Stimulated activated naive CD4-positive, alpha-beta T cell treated with Interleukin-2 at 50 U/mL for 16 hours (primary cell): ENCODE measurements at places on chromosomes 7 and 10.

GRCh38 chr10:21092683-21093524 is 195.8 kb upstream of the NEBL start:
- DNase-seq, result no peak

- DNase-seq, result no peak
These were observed 69.4 kb downstream of the KIAA1217 start for GRCh38 chr10:24278176-24278889.

- no peak for DNase-seq
These were observed 226.2 kb downstream of the COBL start for GRCh38 chr7:51090411-51090810.

- DNase-seq, result no peak
These were observed 15.3 kb downstream of the IGF2BP3 start for GRCh38 chr7:23454881-23455526.

- DNase-seq, result no peak
These were observed 39.1 kb upstream of the HERPUD2 start for GRCh38 chr7:35734001-35734483.

DNA sequence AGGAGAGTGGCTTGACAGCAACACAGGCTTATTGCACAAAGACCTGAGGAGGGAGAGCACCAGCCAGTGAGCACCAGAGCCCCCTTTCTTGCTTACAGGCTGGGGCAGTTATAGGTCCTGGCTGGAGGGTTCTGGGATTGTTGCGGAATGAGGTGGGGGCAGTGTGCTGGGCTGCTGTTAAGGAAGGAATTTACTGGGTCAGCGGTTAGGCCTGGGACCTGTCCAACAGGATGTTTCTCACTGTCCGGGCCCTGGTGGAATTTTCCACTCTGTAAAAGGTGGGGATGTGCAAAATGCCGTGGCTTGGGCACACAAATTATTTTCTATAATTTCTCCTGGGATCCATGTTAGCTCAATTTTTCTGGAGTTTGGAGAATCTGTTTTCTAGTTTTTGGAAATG is 757.3 kb downstream of the TYW1 start:
- DNase-seq, result no peak

DNA sequence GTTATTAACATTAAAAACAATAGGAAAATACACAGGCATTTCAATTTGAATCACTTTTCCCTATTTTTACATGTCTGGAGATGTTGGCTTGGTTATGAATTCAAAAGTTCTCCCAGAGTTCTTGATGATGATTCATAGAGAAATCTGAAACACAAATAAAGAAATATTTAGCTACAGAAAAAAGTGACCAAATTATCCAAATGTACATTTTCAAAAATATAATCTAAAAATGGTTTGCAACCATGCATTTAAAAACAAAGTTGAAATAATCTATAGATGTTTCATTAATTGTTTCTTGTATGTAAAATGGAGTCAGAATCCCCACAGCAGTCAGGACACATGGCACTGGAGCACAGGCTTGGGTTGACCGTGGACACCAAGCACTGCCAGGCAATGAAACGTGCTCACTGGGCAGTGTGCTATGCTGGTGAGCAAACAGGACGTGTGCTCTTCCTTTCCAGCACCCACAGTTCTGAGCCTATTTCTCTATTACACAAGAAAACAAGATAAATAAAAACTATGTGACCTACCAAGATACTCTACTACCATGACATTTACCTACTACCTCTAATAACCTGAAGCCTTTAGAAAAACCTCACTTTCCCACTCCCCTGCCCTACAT is 44.1 kb upstream of the PTPRN2 start:
- no peak for DNase-seq

GRCh38 chr7:157411580-157411979 is 74.8 kb downstream of the DNAJB6 start:
- DNase-seq, result peak; percentile 81

DNA sequence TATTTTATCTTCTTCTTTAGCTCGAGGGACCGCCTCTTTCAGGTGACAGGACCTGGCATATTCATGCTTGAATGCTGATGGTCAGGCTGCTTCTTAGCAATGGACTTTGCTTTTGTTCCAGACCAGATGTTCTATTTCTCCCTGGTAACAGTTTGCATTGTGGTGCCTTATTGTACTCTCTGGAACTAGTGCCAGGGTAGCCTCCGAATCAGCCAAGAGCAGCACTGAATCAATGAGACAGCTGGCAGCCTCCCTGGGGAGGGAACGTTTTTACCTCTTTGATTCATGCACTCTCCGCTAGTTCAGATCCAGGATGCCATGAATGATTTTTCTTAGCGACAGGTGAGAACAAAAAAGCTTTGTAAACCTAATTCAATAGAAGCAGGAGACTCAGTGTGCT is 54.1 kb upstream of the NXPH1 start:
- DNase-seq, result no peak

- DNase-seq, result no peak
These were observed 46.3 kb downstream of the PDK4 start for GRCh38 chr7:95549818-95550529.

DNA sequence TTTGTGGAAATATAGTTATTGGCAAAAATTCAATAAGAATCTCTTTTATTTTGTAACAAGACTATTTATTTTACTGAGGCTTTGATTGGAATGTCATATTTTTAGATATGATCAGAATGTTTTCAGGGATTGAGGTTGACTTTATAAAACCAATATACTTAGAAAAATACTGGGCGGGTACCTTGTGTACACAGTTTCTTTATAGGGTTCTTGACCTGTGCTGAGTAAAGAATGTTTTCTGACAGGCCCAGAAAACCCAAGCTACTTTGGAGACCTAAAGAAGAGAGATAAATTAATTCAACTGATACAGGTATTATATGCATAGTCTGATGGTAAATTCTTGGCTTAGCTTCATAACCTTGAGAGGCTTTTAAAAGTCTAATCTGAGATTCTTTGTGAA is 23.9 kb upstream of the SPAM1 start:
- DNase-seq, result no peak

GRCh38 chr10:36789974-36790373 is 335.4 kb upstream of the ANKRD30A start:
- no peak for DNase-seq

DNA sequence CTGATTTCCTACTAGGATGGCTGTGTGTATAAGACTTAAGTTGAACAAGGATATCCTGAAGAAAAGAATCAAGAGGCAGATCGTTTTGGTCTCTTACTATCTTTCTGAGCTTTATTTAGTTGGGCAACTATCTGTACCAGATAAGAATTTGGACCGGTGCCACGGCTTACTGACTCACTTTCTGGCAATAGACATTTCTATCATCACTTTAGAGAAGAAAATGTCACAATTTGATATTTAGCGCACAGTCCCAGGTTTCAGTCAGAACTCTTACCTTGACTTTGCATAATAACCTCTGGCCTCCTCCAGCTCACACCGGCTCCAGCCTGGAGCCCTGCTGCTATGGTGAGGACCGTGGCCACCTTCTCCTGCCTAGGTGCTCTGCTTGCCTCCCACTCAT is 218.2 kb upstream of the MDFIC start:
- no peak for DNase-seq

GRCh38 chr7:111083413-111083812 is 7.5 kb upstream of the LRRN3 start:
- peak; percentile 29 for DNase-seq

GRCh38 chr10:115050375-115051010 is 42.7 kb upstream of the ATRNL1 start:
- DNase-seq, result no peak

DNA sequence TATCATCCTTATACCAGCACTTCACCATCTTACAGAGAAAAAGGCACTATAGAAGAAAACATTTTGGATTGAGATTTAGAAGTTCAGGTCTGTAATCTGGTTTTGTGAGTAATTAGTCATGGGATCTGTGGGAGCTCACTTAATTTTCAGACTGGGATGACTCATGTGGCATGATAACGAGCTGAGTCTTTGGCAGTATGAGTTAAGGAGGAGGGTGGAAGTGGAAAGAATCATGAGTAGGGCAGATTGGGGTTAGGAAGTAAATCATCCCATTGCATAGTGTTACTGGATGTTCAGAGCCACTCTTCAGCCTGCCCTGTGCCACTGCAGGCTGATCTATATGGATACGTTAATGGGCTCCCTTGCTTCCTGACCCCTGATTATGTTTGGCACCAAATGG is 64.9 kb downstream of the ZNF92 start:
- DNase-seq, result no peak

DNA sequence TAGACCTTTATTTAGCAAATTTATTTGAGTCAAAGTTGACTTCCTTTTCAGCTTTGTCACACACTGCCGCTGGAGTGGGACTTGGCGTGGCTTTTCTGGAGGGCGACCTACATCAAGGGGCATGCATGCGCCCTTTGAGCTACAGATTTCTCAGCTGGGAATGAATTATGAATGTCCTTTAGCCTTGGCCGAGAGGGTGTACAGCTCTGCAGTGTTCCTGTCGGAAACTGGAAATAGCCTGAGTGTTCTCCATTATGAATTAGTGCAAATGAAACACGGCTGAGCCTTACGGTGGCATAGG is 79.7 kb downstream of the GLRX3 start:
- no peak for DNase-seq

GRCh38 chr10:12194752-12195271 is 879 bp downstream of the NUDT5 start:
- peak; percentile 8 for DNase-seq

GRCh38 chr7:137867289-137867688 is 20.5 kb upstream of the DGKI start:
- DNase-seq, result no peak

DNA sequence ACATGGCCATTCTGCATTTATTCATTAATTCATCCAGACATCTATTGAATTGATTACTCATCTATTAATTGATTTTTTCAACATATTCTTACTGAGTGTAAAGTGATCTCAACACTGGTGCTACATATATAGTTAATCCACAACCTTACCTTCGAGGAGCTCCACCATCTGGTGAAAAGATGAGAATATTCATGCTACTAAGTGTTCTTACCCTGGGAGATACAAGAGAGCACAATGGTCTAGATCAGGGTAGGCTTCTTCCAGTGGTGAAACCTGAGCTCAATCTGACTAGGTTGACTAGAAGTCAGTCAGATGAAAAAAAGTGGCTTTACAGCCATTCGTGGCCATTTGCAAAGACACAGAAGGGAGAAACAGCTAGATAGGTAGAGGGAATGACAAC is 507.4 kb downstream of the ANKRD7 start:
- DNase-seq, result no peak

- DNase-seq, result no peak
These were observed 2.7 kb upstream of the PAX4 start for GRCh38 chr7:127620406-127621233.

DNA sequence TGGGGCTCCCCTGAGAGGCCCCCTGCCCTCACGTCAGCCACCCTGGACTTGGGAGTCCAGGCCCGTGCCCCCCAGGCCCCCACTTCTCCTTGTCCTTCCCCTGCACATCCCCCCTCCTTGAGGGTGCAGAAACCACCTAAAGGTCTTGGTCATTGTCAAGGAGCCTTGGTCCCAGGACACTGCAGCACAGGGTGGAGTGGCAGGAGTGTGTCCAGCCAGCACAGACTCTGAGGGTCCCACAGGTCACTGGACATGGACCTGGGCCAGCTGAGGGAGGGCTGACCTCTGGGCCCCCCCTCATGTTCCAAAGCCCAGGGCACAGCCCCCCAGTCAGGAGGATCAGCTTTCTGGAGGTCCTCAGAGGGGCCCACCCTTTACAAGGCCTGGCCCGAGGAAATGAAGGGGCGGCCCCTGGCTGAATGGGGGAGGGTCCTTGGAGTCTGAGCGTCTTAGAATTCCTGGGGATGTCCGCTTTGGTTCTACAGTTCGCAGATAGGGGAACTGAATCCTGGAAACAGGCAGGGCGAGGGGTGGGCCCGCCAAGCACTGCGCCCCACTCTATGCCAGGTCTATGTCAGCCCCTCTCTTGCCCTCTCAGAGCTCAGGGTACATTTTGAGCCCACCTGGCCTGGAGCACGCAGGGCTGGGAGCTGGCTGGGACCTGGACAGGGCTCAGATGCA is 54.0 kb downstream of the PWWP2B start:
- no peak for DNase-seq

DNA sequence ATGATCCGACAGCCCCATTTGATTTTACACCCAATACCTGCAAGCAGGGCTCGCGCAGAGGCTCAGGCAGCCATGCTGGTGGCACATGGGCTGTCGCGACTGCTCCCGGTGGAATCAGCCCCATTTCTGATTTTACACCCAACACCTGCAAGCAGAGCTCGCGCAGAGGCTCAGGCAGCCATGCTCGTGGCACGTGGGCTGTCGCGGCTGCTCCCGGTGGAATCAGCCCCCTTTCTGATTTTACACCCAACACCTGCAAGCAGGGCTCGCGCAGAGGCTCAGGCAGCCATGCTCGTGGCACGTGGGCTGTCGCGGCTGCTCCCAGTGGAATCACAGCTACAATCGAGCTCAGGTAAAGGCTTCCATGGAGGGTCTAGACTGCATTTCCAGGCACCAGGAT is 244.1 kb downstream of the PTPRN2 start:
- no peak for DNase-seq

DNA sequence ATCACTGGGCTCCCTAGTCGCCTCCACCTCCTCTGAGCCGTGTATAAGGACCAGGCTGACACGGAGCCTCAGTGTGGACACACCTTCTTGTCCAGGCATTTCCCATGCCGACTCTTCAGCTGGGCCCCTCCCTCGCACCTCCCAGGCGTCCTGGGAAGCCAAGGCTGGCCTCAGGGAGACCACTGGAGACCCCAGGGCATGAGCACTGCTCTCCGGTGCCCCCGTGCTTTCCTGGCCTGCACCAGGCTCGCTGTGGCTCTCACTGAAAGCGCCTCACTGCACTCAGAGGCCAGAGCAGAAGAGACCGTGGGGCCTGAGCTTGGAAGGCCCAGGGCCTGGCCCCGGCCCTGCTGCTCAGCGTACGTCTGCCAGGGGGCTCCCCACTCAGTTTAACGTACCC is 31.4 kb downstream of the LRRC27 start:
- no peak for DNase-seq

DNA sequence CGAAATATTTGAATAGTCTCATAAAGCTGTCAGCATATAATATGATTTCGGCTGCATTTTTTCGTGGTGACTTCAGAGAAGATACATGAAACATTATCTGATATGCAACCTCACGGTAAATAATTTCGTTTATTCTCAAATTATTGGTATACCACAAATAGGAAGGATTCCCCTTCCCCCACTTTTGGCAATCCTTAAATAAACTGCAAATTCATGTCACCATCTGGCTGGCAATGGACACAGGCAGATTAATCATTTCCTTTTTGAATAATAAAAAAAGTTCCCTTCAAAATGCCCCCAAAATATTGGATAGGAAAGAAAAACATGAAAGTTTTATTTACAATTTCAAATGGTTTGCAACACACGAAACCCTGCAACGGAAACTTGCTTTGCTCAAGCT is 234.5 kb upstream of the MEOX2 start:
- no peak for DNase-seq

- DNase-seq, result no peak
These were observed 753.2 kb downstream of the DNAJB9 start for GRCh38 chr7:109322833-109323232.

DNA sequence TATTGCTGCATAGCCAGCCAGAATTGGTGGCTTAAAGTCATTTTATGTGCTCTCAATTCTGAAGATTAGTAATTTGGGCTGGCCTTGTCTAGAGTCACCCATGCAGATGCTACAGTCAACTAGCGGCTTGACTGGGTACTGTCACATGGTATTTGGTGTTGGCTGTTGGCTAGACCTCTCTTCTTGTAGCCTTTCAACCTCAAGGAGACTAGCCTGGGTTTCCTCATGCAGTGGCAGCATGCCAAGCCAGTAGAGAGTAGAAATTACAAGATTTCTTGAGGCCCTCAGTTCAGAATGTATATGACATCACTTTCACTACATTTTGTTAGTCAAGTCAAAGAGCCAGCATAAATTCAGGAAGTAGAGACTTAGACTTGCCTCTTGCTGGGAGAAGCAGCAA is 3.7 kb upstream of the ZNF800 start:
- DNase-seq, result no peak
